IPS-NIHi11 (cell line): ENCODE measurements at places on chromosomes 5 and 9.
A peak's percentile ranks its signal among the peaks of the same experiment; 100 is the strongest.

- DNase-seq, result no peak
Measured at GRCh38 chr5:127085371-127085770, 12.1 kb upstream of the C5orf63 start.

- no peak for DNase-seq
Measured at GRCh38 chr9:102069969-102070368, 331.5 kb upstream of the GRIN3A start.

- peak; percentile 80 for DNase-seq
Measured at GRCh38 chr9:134378901-134379338, 52.7 kb downstream of the RXRA start.

DNA sequence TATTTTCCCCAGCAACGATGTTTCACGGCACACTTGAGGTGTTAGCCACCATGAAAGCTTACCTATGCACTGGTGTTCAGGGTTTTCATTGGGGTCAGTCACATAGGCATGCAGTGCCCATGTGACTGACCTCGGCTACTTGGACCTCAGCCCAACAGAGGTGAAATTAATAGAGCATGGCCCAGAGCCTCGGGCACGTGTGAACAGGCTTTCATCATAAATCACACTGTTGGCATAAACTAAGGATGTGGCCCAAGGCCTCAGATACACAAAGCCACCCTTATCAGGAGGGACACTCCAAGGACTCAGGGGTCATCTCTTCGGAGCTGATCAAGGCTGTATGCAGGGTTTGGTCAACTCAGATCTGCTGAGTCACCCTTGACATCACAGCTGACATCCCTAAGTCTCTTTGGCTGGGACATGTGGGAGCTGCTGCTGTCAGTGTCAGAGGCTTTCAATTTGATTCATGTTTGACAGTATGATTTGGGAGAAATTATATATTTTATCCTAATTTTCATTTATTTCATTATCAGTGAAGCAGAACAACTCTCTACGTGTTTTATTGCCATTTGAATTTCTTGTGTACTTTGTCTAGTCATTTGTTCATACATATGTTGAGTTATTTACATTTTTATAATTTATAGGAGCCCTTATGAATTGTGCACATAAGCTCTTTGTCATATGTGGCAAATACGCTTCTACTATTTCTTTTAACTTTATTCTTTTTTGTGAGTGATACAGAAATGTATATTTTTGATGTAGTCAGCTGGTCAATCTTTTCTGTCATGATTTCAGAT is 59.7 kb upstream of the ANKRD33B start:
- DNase-seq, result no peak

GRCh38 chr5:10527281-10527950 is 36.5 kb upstream of the ANKRD33B start:
- DNase-seq, result no peak

GRCh38 chr9:34665067-34665380 is 2.6 kb upstream of the CCL27 start:
- no peak for DNase-seq

GRCh38 chr5:119402081-119402480 is 46.3 kb downstream of the TNFAIP8 start:
- no peak for DNase-seq

DNA sequence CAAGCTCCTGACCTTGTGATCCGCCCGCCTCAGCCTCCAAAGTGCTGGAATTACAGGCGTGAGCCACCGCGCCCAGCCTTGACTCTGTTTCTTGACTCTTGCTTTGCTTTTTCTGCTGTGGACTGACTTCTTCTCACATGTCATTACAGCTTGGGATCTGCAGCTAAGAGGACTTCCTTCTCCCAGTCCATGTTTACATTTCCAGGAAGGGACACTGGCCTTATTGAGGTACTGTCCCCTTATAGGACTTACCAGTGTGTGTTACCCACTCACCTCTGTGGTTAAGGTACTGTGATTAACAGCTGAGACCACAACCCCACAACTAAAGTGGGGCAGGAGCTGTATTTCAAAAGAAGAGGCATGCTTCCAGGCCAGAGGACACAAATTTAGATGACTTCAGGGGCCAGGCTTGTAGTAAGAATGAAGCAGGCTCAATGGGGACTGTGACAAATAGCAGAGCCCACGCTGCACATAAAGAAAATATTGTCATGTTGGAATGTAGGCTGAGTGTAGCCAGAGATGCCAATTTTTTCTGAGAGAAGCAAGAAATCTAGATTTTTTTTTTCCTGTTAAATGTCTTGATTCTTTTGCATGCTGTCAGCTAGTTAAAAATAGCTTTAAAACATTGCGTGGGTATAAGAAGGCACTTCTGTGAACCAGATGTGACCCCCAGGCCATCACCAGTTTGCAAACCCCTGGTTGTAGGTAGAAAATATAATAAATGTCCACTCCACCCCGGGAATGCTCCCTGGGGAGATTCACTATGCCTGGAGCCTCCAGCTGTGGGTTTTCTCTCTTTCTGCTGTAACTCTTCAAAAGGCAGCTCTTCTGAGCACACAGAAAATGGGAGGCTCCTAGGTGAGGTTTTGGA is 75.0 kb downstream of the PTPDC1 start:
- no peak for DNase-seq

DNA sequence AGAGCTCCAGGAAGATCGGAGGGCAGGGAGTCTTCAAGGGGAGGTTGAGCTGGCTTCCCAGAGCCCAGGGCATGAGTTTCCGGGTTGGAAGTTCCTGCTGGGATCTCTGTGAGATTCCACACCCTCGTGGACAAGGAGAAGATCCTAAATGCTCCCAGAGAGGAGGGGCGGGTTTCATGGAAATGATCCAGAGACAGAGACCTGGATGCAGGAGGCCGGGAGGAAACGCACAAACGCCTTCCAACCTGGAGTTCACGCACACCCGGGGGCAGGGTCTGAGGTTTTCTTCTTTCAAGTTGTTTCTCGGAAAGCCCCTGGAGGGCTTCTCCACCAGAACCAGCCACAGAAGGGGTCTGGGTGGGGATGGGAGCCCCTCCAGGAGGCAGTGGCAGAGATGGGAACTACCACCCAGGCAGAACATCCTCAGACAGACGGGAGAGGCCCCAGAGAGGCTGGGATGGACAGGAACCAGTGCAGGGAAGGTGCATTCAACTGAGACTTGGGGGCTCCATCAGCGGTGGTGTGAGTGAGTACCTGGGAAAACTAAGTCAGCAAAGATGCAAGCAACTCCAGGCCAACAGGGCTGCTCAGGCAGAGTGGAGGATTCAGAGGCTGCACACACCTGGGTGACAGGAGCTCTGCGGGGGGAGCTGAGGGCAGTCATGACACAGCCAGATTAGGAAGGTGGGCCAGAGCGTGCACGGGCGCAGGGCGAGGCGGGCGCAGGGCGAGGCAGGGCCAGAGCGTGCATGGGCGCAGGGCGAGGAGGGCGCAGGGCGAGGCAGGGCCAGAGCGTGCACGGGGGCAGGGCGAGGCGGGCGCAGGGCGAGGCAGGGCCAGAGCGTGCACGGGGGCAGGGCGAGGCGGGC is 52.1 kb upstream of the EXOC3 start:
- DNase-seq, result no peak

- DNase-seq, result no peak
Measured at GRCh38 chr9:125387861-125388524, 126.4 kb downstream of the GAPVD1 start.

GRCh38 chr5:139027150-139027549 is 152.0 kb upstream of the LRRTM2 start:
- DNase-seq, result no peak

GRCh38 chr5:168426007-168426863 is 60.0 kb upstream of the RARS1 start:
- DNase-seq, result no peak

DNA sequence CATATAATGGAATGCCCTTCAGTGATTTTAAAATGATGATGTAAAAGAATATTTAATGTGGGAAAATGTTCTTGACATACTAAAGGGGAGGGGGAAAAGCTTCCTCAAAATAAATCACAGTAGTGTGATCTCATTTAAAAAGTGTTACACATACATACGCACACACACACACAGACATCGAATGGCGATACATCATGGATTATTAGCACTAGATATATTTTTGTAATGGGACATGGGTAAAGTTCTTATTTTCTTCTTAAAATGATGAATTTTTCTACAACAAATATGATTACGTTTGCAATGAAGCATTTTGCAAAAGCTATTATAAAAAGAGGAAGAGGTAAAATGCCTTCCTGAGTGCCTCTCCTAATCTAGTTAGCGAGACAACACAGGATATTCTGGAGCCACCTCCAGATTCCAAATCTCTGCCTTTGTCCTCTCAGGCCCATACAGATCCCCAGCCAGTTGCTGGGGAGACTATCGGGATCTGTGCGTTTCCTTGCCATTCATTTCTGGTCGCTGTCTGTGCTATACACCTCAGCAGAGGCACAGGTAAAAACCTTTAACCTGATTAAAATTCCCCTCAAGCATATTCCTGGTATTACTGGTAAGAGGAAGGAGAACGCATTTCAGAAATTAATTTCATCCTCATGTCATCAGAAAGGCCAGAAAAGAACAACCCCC is 69.6 kb downstream of the SLC28A3 start:
- no peak for DNase-seq

DNA sequence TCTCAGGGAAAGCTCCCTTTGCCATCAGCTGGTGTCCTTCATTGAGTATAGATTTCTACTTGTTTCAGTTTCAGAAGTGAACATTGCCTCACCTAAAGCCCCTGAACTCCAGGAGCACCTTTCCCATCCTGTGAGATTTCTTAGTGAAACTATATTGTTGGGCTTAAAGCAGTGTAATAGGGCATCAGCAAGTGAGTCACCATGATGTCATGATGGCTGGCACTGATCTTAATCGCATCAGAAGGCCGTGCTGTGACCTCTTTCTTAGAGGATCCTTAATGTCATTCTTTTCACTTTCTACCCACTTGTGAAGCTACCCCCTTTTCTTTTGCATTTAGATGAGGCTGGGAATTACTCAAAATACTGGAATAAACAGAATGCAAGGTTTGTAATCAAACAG is 401.3 kb downstream of the MTRR start:
- DNase-seq, result no peak

DNA sequence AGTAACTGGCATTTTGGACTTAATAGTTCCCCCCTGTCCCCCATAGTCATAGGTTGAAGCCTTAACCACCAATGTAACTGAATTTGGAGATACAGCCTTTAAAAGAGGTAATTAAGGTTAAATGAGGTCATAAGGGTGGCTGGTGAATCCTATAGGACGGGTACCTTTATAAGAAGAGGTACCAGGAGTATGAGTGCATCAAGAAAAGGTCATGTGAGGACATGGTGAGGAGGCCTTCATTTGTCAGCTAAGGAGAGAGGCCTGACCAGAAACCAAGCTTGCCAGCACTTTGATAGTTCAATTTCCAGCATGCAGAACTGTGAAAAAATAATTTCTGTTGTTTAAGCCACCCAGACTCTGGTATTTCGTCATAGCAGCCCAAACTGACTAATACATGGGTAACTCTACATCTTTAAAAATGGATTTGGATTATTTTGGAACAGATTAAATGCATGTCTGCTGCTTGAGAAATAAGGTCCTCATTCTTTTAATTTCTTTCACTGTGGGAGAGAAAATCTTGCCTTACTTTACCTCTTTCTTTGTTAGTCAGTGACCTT is 9.7 kb downstream of the RASA1 start:
- no peak for DNase-seq

DNA sequence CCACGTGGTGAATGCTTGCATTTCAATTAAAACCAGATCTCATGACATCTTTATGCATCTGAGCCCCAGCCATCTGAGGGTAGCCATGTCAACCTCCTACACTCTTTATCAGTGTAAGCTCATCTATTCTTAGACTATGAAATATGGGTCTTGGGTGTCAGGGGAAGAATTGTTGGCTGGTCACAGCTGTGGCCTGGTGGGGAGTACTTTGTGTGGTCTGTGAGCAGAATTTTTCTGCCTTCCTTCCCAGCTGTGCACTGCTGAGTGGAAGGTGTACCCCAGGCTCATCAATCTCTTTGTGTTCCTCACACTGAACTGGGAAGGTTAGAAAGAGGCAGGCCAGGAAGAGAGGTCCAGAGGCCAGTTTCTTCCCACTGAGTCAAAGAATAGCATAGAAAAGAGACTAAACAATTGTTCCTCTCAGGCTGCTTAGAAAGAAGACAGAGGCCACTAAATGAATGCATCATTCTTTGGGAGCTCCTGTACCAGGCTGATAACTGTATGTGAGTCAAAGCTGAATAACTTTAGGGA is 202.7 kb upstream of the RGMB start:
- DNase-seq, result no peak

DNA sequence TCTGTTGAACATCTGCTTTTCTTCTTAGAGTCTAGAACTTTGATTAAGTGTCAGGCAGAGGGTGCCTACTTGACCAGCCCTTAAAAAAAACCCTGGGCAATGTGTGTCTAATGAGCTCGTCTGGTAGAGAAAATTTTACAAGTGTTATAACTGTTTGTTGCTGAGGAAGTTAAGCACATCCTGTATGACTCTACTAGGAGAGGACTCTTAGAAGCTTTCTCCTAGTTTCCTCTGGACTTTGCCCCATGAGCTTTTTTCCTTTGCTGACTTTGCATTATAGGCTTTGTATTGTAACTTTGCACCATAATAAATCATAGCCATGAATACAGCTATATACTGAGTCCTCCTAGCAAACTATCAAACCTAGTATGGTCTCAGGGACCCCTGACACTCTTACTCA is 39.4 kb downstream of the GNG10 start:
- DNase-seq, result no peak

DNA sequence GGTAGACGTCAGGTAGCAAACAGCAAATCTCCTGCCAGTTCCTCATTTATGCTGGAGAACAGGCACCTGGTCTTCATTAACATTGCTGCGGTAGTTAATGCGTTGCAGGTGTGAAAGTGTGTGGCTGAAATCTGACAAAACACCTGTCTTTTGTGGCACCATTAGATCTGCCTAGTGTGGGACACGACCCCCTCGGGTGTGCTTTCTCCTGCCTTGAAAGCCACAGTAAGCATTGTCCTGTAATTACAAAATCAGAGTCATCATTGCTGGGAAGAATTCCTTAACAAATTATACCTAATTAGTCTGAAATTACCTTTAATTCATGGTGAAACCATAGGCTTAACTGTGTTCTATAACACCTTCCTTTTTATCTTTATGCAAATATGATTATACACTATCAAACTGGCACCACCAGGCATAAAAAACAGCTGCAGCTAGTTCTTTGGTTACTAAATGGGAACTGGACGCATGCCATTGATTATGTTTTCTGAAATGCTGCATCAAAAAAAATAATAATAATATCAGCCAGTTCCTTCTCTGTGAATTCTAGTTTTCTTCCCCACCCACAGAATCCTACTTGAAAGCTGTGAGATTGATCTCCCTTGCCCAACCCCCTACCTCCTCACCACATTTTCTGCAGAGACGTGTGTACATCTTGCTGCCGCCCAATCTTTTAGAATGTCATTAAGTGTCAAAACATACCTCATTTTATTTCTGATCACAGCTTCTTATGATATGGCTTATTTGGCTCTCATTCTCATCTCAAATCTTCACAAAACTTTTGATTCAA is 374.0 kb downstream of the NFIB start:
- no peak for DNase-seq

- no peak for DNase-seq
Measured at GRCh38 chr9:109781541-109782197, 1.7 kb downstream of the PALM2AKAP2 start.
